ENCODE measurements at places on chromosomes 1 and 21. TPM values are rescaled to one million over a fixed set of nuclear protein-coding genes. Genes with fewer than 3 reads are reported as not detected.

DNA sequence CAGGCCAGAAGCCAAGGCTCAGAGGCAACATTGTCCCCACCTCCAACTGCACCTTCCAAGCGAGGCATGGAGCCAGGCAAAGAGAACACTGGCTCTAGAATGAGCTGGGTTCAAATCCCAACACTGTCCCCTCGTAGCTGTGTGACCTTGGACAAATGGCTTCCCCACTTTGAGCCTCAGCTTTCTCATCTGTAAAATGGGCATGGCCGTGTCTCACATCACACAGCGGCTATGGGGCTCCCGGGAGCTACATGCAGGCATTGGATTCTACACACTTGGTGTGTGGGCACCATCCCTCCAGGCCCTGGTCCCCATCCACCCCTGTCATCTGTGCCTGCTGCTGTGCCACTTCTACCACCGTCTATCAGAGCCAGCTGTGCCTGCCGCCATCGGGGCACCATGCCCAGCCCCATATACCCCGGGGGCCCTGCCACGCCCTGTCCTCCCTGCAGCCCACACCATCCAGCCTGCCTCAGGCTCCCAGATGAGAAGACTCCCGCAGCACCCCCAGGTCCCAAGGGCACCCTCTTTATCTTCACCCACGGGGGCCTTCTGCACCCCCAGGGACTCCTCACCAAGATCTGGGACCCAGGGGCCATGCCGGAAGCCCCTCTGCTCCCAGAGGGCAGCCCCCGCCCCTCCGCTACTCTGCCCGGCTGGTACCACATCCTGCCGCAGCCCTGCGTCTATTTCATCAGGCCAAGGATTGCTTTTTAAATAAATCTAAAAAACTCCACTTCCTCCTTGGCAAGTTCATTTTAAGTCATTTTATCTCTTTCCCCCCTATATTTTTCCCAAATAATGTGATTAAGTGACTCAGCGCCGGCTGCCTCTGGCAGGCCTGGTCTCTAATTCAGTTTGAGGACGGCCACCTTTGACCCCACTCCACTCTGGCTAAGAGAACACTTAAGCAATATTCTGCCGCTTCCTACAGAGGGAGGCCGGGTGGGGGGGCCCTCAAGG lies 107.8 kb upstream of the TARDBP start:
- no peaks in the 10 kb centered on the region for H3K4me1 ChIP-seq
- H3K36me3 ChIP-seq: no peaks in the 10 kb centered on the region
- H3K4me3 ChIP-seq: no peak overlapping the region
- peak; percentile 57 for DNase-seq
- H3K27me3 ChIP-seq: peaks cover 3% of the 10 kb centered on the region

DNA sequence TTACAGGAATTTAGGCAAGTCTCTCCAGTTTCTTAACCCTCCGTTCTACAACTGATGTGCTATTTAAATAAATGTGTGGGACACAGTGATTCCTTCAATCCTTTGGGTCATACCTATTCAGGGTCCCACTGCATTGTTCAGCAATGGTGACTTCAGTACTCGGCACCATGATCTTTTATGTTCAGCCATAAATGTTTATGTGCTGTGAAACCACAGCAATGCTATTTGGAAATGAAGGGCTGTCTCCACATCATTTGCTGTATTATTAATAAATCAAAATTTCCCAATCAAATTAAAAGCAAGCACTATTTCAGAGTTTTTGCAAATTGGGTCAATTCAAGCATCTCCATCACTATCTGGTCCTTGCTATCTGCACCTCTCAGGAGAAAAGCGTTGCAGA lies 84.8 kb downstream of the NR5A2 start:
- H3K27me3 ChIP-seq: no peaks in the 10 kb centered on the region
- H3K36me3 ChIP-seq: no peaks in the 10 kb centered on the region
- no peak overlapping the region for H3K4me3 ChIP-seq
- no peak for DNase-seq
- H3K27ac ChIP-seq: no peak overlapping the region
- no peaks in the 10 kb centered on the region for H3K4me1 ChIP-seq

DNA sequence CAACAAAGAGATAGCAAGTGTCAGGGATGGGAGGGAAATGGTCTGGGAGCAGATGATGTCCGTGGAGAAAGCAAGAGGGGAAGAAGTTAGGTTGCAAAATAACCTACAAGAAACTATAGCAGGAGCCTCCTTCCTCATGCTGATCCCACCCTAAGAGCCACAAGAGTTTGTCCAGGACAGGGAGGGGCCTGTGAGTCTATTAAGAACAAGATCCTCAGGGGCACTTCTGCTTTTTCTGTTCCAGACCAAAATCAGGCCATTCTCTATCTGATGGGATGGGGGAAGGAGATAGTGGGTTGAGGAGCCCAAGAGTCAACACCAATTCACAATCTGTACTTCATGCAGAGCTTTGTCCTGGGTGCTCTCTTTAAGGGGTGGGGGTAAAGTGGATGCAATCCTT lies 7.7 kb upstream of the ATP1A4 start:
- peaks cover 3% of the 10 kb centered on the region for H3K27me3 ChIP-seq
- H3K4me1 ChIP-seq: no peaks in the 10 kb centered on the region
- no peak overlapping the region for H3K27ac ChIP-seq
- no peaks in the 10 kb centered on the region for H3K36me3 ChIP-seq
- no peak for DNase-seq

URB1 gene
- total RNA-seq: 17.7 TPM

DNA sequence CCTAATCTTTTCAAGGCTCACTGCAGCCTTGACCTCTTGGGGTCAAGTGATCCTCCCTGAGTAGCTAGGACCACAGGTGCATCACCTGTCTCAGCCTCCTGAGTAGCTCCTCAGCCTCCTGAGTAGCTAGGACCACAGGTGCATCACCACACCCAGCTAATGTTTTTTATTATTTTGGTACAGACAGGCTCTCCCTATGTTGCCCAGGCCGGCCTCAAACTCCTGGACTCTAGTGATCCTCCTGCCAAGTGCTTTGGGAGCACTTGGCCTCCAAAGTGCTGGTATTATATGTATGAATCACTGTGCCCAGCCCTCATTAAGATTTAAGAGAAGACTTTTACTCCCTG lies 58.5 kb upstream of the S1PR1 start:
- no peaks in the 10 kb centered on the region for H3K36me3 ChIP-seq
- H3K27ac ChIP-seq: no peak overlapping the region
- no peaks in the 10 kb centered on the region for H3K27me3 ChIP-seq
- H3K4me1 ChIP-seq: no peaks in the 10 kb centered on the region

FAM177B gene
- not detected for total RNA-seq

CDKN2C gene
- total RNA-seq: 19.8 TPM

DNA sequence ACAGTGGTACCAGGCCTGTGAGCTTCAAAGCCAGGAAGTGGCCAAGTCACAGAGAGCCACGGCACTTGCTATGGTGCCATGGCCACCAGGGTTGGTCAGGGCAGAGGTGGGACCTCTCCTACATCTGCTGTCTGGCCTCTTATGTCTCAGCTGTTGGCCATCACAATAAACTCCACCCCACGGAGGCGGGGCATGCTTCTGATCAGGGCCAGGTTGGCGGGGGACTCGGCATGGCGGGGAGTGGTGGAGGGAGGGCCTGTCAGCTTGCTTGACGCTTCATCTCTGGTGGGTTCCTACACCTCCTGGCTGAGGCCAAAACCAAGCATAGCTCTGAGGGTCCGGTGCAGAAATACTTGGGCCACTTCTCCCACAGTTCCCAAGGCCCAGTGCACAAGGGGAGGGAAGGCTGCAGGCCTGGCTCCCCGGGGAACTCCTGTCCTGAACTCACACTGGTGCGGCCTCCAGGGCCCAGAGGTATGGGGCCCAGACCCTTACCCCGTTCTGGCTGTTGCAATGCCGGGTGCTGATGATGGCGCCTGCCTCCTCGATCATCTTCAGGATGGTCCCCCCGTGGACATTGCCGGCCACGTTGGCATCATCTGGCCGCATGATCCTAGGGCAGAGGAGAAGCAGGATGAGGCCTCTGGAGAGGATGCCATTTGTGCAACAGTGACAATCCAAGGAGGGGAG lies 44.2 kb downstream of the ACOT7 start:
- DNase-seq: no peak
- H3K4me1 ChIP-seq: peaks cover 7% of the 10 kb centered on the region
- H3K27me3 ChIP-seq: no peaks in the 10 kb centered on the region
- H3K27ac ChIP-seq: no peak overlapping the region
- no peaks in the 10 kb centered on the region for H3K36me3 ChIP-seq

DNA sequence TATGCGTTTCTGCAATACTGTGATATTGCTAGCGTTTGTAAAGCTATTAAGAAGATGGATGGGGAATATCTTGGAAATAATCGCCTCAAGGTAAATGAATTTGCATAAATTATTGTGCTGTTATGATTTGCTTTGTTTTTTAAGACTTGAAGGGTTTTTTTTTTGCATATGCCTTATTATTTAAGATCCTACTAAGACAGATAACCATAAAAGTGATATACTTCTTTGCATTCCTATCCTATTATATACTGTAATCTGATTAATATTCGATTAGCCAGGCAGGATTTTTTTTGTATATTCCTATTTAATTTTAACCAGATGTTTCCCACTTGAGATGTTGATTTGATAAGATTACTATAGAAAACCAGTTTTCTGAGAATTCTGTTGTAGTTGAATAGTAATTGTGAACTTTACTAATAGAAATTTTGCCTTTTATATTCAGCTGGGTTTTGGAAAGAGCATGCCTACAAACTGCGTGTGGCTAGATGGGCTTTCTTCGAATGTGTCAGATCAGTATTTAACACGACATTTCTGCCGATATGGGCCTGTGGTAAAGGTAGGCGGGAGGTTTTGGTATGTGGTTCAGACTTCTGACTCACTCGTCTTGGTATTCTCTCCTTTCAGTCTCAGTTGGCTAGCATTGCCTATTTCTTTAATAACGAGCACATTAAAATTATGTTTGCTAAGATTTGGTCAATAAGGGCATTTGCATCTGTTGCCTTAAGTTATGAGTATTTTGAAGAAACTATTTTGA lies 56.8 kb downstream of the ZBTB17 start:
- DNase-seq: peak; percentile 95
- peaks cover 3% of the 10 kb centered on the region for H3K4me1 ChIP-seq
- no peaks in the 10 kb centered on the region for H3K36me3 ChIP-seq
- H3K27me3 ChIP-seq: no peaks in the 10 kb centered on the region

SNIP1 gene
- total RNA-seq: 11.3 TPM

DNA sequence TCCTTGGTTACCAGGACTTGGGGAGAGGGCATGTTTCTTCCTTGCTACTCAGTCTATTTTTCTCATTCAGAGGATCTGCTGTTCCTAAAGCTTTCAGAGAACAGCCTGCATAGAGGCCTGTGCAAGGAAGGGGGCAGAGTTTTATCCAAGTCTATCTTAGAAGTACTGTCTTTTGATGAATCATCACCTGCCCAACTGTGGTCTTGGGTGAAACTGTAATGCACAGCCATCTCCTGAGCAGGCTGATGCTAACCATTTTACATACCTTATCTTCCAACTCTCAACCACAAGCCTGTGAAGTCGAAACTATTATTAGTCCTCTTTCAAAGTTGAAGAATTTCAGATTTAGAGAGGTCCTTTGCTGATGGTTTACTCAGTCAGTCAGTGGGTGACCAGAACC lies 368.0 kb downstream of the HHAT start:
- no peak overlapping the region for H3K4me3 ChIP-seq
- H3K4me1 ChIP-seq: no peaks in the 10 kb centered on the region
- H3K36me3 ChIP-seq: no peaks in the 10 kb centered on the region

- peaks cover 8% of the 10 kb centered on the region for H3K4me1 ChIP-seq
- no peak overlapping the region for H3K27ac ChIP-seq
- no peak overlapping the region for H3K4me3 ChIP-seq
- H3K27me3 ChIP-seq: no peaks in the 10 kb centered on the region
- no peaks in the 10 kb centered on the region for H3K36me3 ChIP-seq
- DNase-seq: no peak
These were observed 30.4 kb downstream of the VAV3 start for GRCh38 chr1:107934578-107934977.

DNA sequence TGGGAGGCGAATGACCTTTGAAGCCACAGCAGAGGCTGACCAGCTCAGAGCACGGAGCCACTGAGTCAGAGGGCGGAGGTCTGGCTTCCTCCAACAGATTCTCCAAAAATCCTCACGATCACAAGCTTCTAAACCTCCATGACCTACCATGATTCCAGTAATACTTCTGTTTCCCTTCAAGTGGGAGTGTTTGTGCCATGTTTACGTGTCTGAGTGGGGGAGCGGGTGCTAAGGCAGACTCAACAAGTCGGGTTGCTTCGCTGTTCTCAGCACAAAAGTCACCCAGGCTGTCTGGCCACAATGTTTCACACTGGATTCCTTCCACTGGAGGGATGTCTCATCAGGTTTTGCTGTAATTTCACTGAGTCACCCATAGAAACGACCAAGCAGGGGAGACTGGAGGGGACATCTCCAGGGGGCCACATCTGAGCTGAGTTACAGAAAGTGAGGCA lies 86.2 kb downstream of the SLC66A1 start:
- peak; percentile 100 for DNase-seq
- H3K4me1 ChIP-seq: peaks cover 31% of the 10 kb centered on the region
- H3K36me3 ChIP-seq: no peaks in the 10 kb centered on the region
- H3K27ac ChIP-seq: peak overlapping the region; percentile 72
- no peaks in the 10 kb centered on the region for H3K27me3 ChIP-seq
- H3K4me3 ChIP-seq: no peak overlapping the region

DNA sequence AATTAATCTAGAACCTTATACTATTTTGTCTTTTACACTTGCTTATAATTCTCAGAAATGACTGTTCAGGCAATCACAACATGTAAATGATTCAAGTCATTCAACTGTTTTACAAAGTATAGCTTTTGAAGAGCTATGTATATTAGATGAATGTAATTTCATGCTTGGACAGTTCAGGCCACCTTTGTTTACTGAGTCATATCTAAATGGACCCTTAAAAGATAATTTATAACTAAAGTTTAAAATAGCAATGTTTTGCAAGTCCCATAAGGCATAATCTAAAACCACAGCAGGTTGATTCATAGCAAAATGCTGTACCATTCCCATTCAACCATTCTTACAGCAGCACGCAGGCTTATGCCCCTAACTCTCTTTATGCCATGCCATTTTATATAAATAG lies 64.8 kb downstream of the PIK3R3 start:
- H3K4me3 ChIP-seq: no peak overlapping the region
- H3K36me3 ChIP-seq: no peaks in the 10 kb centered on the region
- no peak overlapping the region for H3K27ac ChIP-seq
- no peaks in the 10 kb centered on the region for H3K4me1 ChIP-seq

PRAMEF5 gene
- total RNA-seq: not detected

- H3K4me1 ChIP-seq: peaks cover 4% of the 10 kb centered on the region
- no peak overlapping the region for H3K4me3 ChIP-seq
- DNase-seq: no peak
- peaks cover 2% of the 10 kb centered on the region for H3K36me3 ChIP-seq
- no peak overlapping the region for H3K27ac ChIP-seq
- no peaks in the 10 kb centered on the region for H3K27me3 ChIP-seq
These were observed 37.2 kb downstream of the EPHA2 start for GRCh38 chr1:16118706-16119105.

All from fibroblast of lung (primary cell).